HCT116 (cell line): ENCODE measurements at places on chromosomes 7 and 10. TPM values are rescaled to one million over a fixed set of nuclear protein-coding genes. Genes with fewer than 3 reads are reported as not detected.

- no peak for DNase-seq
These were observed 170.8 kb upstream of the KLF14 start for GRCh38 chr7:130904792-130905191.

- no peak for DNase-seq
These were observed 5.6 kb downstream of the SUFU start for GRCh38 chr10:102509387-102509786.

- DNase-seq: no peak
These were observed 389.2 kb upstream of the NFE2L3 start for GRCh38 chr7:25762511-25763462.

GRCh38 chr10:111756217-111757061 lies 427.1 kb downstream of the GPAM start:
- DNase-seq: peak; percentile 79

The GRB10 gene
- 37.3 TPM for total RNA-seq
